ENCODE measurements at places on chromosomes 4 and X.

DNA sequence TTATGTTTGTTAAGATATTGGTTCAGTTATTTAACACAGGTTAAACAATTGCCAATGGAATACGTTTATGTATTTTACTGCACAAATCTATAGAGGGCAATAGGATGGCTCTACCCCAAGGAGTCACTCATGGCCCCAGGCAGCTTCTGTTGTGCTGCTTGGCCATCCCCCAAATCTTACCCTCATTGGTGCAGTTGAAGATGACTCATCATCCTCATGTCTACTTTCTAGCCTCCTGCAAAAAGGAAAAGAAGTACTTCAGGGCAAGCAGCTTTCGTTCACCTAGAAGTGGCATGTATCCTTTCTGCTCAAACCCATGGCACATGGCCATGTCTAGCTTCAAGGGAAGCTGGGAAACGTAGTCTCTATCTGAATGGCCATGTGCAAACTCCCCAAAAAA is 14.2 kb downstream of the PHOX2B start:
- no peak for DNase-seq

GRCh38 chrX:23802431-23802830 is 19.5 kb downstream of the SAT1 start:
- DNase-seq, result no peak

DNA sequence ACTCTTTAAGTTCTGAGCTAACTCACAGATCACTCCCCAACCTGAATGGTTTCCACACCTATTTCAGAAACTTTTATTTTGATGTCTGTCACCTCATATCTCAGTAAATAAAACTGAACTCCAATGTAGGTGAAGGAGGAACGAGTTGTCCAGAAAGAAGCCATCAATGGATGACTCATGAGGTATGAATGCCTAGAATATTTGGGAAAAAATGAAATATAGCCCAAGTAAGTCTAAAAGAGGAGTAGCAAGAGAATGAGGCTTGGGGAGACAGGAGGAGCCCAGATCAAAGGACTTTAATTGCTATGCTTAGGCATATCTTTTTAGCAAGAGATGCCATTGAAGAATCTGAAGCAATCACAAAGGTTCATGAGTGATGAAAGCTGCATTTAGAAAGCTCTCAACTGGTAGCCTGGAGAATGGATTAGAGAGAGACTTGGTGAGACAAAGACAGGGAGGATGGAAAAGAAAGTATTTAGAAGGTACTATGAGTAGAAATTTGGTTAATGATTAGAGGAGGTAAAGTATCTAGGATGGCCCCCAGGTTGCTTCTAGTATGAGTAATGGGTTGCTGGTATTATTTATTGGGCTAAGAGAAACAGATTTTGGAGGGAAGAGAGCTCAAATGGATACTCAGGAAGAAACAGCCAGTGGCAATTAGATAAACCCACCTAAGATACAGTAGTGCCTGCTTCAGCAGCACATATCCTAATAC is 39.4 kb downstream of the NOCT start:
- DNase-seq, result no peak

GRCh38 chr4:3257103-3257555 is 8.2 kb downstream of the MSANTD1 start:
- DNase-seq, result no peak

- no peak for DNase-seq
Measured at GRCh38 chrX:153941336-153942252, 2.8 kb downstream of the RENBP start.

DNA sequence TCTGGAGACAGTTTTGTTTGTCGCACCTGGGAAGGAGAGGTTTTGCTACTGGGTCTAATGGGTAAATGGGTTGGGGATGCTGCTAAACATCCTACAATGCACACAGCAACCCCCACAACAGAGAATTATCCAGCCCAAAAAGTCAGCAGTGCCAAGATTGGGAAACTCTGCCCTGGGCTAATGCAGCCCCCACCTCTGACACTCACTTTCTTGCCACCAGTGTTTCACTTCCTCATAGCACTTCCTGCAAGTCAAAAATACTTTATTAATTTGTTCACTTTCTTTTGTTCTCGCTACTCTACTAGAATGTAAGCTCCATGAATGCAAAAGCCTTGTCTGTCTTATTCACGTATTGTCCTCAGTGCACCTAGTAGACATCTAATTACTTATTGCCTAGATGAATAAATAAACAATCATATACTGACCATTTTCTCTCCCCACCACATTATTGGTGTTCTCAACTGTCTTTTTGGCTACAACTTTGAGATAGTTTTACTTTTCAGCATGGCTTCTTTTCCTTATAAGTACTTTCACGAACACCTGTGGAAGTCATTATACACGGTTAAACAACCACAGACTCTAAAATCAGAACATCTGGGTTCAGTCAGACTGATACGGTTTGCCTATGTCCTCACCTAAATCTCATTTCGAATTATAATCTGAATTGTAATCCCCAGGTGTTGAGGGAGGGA is 82.0 kb upstream of the PITX2 start:
- DNase-seq, result no peak

DNA sequence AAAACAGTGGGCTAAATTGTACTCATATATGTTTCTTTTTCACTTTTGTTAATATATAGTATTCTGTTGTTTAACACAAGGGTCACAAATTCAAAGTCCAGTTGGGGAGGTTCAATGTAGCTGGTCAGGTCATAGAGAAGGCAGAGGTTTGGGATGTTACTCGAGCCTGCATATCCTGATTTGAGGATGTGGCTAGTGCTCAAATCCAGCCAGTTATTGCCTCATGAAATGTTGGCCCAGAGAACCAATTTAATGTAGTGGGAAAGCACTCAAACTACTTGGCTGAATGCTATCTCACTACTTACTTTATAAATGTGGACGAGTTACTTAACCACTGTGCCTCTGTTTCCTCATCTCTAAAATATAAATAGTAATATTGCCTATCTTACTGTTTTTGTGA is 12.5 kb downstream of the USO1 start:
- DNase-seq, result no peak

DNA sequence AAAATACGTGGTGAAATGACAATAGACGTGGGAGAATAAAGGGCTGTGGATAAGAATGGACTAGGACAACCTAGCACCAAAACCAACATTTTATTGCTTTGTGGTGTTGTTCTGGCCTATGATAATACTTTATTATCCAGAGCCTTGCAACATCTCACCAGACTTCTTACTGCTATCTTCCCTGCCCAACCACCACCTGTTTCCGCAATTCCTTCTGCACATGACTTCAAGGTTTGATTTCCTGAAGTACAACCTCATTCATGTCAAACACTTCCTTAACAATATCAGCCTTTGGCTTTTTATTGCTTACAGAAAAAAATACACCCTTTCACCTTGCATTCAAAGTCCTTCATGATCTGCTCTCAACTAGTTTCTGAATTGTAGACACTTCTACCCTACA is 84.8 kb downstream of the RTL3 start:
- DNase-seq, result no peak

GRCh38 chr4:98204236-98204553 is 57.0 kb upstream of the RAP1GDS1 start:
- no peak for DNase-seq

- peak; percentile 87 for DNase-seq
Measured at GRCh38 chrX:130523460-130524394, 121.9 kb downstream of the RBMX2 start.

DNA sequence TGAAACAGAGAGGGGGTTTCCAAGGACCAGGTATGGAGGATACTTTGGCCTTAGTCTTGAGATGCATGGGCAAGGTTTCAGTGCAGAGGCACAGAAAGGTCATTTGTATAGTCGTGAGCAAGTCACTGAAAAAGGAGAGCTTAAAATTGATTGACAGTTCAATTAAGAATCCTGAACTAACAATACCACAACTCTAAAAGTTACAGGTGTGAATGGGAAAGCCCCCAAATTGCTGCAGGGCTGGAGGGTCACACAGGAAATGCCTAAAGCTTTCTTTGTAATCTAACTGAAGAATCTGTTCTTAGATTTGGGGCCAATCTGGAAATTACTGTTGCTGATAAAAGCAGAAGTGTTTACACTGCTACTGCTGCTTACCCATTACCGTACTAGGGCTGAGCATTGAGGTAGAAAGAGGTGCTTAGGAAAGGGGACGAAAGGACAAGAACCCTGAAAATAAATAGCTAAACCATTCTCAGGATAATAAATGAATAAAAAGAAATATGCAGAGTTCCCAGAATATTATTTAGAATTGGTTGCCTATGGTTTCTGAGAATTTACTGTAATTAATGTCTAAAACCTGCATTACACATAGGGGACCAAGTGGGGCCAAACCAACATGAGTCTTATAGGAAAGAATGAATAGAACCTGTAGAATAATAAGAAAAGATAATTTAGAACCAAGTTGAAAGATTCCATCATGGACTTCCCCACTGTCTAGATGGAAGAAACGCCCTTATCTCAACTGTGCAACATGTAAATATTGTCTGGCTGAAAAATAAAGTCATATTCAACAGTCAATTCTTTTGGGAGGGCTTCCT is 91.9 kb upstream of the PPP1R2C start:
- DNase-seq, result no peak

GRCh38 chrX:69076088-69076487 is 89.2 kb downstream of the PJA1 start:
- DNase-seq, result no peak

- DNase-seq, result peak; percentile 88
Measured at GRCh38 chrX:24782011-24782410, 88.3 kb downstream of the POLA1 start.

DNA sequence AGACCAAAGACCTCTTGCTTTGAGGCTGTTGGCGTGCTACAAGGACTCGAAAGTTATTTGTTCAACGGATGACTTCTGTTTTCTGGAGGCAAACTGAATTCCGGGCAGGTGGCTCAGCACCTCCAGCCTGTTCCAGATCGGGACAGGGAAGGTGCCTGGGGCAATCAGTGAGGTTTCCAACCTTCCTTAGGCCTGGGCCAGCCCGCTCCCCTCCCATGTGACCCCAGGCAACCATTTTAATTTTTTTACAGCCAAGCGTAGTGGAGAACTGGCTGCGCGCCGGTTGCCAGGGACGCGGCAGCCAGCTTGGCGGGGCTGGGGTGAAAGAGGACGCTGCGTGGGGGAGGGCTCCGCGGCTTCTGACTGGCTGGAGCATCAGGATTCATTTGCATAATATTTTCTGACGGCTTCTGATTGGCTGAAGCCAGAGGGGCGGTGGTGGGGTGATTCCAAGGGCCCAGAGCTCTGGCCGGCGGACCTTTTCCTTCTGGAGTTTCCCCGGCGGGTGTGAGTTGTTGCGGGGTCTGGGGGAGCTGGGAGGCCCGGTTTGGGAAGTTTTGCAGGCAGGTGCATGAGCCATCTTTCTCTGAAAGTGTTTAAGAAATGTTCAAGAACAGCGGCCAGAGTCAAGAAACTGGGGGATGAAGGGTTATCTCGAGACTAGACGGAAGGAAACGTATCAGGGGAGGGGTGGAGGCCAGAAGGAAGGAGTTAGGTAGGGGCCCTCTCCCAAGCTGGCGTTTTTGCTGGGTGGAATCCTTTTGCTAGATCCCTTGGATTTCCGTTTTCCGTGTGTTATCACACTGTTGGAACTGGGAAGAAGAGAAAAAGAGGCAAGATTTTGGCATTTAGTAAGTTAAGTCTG is at the start of gene MID1IP1:
TSS of gene MID1IP1 (plus strand) at position 479 of the 865 bp plus-strand sequence. CDS start 3,488 bp downstream, outside the sequence.
- DNase-seq, result peak; percentile 97

GRCh38 chrX:6225911-6226595 is 2.6 kb downstream of the NLGN4X start:
- DNase-seq, result peak; percentile 31

DNA sequence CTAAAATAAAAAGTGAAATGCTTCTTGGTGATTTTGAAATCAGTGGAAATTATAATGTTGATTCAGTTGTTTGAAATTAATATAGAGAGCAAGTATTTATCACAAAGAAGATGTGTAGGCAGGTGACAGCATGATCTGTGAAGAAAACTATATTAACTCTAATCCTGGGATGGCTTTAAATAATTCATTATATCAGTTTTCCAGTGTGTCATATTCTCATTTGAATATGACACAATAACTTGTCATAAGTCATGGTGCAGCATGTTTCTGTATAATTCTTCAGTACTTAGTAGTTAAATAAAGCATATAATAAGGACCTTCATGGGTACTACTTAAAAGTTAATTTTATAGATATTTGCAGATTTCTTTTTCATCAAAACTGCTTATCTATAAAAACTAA is 573.6 kb downstream of the INPP4B start:
- no peak for DNase-seq

DNA sequence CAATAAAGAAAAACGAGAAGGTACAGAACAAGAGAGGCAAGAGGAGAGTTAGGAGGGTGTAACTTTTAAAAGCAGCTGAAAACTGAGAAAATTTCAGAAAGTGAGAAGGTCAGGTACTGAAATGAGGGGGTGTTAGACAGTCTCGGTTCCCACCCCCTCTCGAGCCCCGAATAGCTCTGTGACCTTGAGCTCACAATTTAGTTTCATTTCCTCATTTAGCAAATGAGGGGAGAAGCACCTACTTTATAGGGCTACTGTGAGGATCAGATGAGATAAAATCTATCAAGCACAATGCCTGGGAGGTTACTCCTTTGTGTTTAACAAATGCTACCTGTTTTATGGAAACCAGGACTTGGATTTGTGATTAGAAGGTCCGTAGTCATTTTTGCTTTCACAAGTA is 4.9 kb downstream of the UGT8 start:
- no peak for DNase-seq

DNA sequence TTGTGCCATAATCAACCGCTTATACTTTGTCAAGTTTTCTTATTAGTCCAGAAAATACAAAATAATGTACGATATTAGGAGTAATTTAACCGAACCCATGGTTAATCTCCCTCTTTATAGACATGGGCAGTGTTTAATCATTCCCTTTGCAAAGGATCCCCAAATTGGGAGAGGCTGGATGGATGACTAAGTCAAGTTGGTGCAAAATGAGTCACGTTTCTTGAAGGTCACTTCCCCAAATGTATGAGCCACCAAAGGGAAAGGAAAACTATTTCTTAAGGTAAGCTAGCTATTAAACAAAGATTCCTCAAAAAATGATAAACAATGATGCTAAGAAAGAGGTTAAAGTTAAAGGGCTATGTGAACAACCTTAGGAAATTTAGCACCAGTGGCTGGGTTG is 17.5 kb downstream of the MAML3 start:
- DNase-seq, result no peak

GRCh38 chr4:30386266-30386895 is 333.8 kb upstream of the PCDH7 start:
- DNase-seq, result no peak

DNA sequence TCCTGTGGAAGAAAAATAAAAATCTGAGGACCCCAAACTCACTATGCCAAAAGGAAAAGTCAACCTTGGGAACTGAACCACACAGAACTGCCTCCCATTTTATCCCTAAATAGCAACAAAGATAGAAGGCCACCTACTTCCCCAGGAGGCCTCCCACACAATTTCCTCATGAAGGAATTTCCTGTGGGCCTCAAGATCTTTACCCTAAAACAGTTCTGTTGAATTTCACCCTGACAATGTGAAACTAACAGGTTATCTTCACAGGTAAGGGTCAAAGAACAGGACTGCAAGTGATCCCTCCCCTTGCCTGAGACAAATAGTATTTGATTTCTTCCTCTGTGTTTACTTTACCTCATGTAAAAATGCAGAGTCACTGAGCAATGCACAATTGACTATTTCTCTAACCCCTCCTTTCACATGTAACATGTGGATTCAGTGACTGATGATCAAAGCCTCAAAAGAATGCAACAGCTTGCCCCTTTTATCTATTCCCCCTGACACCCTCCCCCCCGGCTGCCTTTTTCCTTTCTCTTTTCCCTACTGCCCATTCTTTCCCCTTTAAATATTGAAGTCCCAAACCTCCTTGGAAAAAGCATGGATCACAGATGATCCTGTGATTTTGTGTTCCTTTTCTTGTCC is 33.3 kb downstream of the MEPE start:
- no peak for DNase-seq

- no peak for DNase-seq
Measured at GRCh38 chrX:150226223-150226965, 136.7 kb upstream of the MAMLD1 start.
